ENCODE measurements at places on chromosomes 3 and 15.
A peak's percentile ranks its signal among the peaks of the same experiment; 100 is the strongest.

DNA sequence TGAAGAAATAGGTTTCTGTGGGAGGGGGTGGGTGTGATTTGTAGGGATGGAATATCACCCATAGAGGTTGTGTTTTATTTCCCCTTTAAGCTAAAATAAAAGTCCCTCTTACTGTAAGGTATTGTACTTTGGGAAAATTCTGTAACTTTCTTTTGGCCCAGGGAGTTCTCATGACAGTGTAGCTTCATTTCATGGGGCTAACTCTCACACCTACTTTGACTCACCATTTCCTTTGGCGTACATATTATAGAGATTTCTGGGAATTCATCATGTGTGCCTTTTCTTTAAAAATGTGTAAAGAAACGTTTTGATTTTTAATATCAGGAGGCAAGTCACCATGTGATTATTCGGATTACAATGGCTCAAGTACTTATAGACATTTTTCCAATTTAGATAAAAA lies 477.7 kb upstream of the CFAP20DC start:
- DNase-seq: no peak

- no peak for DNase-seq
These were observed 820 bp upstream of the HMCES start for GRCh38 chr3:129277829-129278271.

DNA sequence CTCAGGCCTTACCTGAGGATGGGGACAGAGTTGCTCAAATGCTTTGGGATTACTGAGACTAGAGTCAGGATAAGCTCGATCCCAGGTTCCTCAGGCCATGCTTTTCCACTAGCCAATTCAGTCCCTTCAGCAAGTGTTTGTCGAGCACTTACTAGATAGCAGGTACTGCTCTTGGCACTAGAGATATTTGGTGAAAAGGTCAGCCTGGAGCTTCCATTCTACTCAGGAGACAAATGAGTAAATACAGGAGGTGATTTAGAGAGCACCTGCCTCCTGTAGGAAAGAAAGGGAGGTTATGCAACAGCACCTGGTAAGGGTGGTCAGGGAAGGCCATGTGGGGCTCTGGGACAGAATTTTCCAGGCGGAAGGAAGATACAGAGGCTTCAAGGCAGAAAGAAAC lies 99.9 kb downstream of the CACNA1D start:
- no peak for DNase-seq

- DNase-seq: peak; percentile 20
These were observed 120.1 kb upstream of the SPATA12 start for GRCh38 chr3:56940321-56940720.

DNA sequence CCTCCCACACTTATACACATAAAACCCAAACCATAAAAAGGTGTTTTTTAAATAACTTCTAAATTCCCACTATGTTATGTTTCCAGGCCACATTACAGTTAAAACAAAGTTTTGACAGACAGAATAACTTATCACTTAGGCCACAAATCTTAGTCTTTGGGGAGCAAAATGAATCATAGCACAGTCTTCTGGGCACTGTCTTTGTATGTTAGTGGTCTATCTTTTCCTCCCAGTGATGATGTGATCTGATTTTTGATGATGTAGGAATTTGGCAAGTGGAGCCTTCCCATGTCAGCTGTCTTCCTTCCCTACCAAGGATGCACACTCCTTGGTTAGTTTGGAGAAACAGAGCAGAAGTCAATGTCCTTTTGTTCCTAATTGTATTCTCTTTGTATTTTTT lies 67.3 kb downstream of the THSD4 start:
- DNase-seq: no peak

GRCh38 chr3:30107531-30107930 lies 498.9 kb upstream of the TGFBR2 start:
- DNase-seq: no peak

- DNase-seq: no peak
These were observed 10.0 kb downstream of the PHC3 start for GRCh38 chr3:170171563-170171962.

GRCh38 chr3:163626753-163627152 lies 1451.5 kb downstream of the SI start:
- DNase-seq: no peak

DNA sequence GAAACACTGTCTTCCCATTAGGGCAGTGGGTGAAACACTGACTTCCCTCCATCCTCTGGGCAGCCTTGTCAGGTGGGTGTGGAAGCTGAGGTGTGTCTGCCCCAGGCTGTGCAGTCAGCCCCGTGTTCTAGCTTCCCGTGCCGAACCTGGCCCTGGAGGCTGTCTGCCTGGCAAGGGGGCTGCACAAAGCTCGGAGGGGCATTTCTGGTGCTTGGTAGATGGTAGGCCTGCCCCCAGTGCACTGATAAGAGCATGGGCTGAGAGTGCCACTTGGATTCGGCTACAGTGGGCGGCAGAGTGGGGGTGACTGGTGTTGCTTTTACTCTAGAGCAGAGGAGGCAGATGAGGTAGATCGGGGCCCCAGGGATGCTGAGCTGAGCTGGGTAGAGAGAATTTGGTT lies 21.3 kb downstream of the IGF1R start:
- DNase-seq: no peak

DNA sequence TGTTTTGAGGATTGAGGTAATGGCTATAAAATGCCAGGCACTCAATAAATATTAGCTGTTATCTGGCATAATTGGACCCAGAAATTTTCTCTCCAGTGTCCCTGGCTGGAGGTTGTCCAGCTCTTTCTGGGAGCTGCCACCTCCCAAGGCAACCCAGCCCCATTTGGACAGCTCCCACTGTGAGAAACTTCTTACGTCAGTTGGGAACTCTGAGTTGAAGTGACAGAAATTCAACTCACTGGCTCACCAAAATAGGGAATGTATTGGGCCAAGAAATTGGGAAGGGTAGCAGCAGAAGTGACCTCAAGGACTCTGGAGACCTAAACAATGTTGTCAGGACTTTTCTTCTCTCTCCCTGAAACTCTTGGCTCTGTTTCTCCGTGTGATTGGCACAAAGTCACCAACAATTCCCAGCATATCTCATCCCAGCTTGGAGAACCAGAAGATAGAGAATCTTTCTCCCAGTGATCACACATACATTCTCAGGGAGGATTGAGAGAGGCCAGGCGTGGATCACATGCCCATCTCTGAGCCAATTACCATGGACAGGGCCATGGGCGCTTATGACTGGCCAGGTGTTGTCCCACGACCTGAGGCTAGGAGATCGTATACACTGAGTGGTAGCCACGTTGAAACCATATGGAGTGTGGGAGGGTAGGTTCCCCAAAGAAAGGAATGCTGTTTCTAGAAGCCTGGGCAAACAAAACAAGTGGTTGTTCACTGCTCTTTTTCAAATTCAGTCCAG lies 22.5 kb upstream of the HCN4 start:
- DNase-seq: no peak

GRCh38 chr15:65914981-65915925 lies 46.0 kb downstream of the RAB11A start:
- no peak for DNase-seq

DNA sequence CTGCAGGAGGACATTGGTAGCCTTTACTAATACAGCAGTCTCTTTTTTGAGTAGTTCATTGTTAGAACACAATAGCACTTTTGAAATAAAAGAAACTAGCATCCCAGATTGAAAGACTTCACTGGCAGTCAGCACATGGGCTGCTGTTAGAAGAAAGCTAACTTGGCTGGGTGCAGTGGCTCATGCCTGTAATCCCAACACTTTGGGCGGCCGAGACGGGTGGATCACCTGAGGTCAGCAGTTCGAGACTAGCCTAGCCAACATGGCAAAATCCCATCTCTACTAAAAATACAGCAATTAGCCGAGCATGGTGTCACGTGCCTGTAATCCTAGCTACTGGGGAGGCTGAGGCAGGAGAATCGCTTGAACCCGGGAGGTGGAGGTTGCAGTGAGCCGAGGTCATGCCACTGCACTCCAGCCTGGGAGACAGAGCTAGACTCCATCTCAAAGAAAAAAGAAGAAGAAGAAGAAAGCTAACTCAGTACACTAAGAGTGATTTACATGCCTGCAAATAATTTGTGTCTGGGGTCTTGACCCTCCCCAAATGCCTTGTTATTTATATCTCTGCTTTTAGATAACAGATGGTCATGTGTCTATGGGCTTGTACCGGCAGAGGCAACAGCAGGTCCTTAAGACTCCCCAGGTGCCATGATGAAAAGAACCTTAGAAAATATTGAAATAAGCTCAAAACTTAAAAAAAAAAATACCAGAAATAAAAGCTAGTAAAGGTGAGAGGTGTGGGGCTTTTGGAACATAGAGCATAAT lies 9.7 kb downstream of the TPM1 start:
- no peak for DNase-seq

GRCh38 chr15:39266890-39267289 lies 314.0 kb upstream of the THBS1 start:
- DNase-seq: no peak

- DNase-seq: peak; percentile 94
These were observed at the start of gene ATP1B3 for GRCh38 chr3:141876381-141876890. Gene ATP1B3 (plus strand): TSS chr3:141876643. CDS start chr3:141876802, 159 bp downstream.

DNA sequence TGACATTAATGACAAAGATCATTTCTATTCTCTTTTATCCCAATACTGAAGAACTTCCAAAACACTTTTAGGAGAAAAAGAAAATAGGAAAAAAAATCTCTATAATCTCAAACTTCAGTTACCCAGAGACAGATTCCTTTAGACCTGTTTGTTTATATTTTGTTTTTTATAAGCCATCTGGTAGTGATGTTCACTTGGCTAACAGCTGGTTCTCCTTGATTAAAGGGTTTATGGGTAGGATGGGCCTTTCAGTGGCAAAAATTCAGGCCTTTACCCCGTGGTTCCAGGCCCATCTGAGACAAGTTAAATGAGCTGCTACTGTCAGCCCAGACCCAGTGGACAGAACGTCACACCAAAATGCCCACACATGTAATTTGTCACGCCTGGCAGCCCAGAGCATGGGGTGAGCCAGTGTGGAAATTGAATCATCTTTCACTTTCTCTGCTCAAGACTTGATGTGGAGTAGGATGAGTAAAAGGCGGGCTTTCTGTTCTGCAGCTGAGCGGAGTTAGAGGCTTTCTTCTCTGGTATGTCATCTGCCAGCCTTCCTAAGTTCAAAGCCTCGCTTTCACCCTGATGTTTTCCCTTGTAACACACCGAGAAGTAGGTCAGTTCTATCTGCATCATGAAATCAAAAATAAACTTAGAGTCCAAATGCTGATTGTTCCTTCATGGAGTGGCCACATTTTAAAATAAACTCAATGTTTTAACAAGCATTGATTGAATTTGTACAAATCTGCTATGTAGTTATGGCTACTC lies 62.5 kb upstream of the SKOR1 start:
- no peak for DNase-seq

GRCh38 chr15:62962101-62962995 lies 80.2 kb upstream of the TPM1 start:
- no peak for DNase-seq

DNA sequence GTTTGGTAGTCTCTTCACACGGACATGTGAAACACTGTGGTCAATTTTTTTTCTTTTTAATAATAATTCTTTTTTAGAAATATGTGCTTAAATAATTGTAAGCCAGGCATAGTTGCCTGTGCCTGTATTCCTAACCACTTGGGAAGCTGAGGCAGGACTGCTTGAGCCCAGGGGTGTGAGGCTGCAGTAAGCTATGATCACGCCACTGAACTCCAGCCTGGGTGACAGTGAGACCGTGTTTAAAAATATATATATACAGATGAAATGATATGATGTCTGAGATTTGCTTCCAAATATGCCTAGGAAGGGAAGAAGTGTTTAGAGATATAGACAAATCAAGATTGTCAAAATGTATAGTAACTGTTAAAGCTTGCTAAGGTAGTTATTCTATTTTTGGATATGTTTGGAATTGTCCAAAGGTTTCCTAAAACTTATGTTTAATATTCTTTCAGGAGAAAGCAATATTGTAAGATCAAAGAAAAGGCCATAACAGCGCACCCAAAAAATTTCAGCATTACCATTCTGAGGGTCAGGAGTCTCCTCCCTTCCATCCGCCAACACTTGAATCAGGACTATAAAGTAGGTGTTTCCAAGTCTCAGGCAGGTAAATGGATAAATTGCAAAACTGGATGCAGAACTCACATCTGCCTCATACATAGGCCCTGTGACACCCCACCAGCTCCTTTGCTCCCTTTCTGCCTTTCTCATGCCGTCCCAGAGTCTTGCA lies 532 bp upstream of the SELENOT start:
- DNase-seq: peak; percentile 38

DNA sequence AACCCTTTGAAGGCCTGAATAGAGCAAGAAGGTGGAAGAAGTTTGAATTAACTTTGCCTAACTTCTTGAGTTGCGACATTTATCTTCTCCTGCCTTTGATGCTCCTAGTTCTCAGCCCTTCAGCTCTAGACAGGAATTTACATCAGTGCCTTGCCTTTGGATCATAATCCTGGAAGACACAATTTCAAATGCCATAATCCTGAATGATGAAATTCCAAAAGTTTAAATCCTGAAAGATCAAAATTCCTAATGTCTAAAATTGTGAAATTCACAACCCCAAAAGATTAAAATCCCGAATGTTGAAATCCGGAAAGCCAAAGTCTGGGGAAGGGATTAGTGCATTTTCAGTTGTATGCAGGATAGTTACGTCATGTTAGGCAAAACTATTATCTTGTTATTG lies 166.6 kb upstream of the PDZRN3 start:
- DNase-seq: no peak

DNA sequence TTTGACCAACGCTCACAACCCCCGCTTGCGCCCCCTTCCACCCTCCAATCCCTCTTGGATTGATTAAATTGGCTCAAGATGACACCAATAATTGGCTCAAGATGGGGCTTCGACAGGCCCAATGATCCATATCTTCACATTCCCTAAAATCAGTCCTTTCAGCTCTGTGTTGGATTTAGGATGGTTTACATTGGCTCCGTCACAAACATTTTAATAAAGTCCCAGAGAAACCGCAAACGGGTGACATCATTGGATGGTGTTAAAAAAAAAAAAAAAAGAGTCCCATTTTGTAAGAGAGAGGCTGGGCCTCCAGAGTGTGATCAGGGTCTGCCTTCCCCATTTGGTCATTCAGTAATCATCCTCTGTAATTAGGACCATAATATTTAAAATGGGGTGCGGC lies 113.4 kb upstream of the MRPS22 start:
- DNase-seq: no peak

DNA sequence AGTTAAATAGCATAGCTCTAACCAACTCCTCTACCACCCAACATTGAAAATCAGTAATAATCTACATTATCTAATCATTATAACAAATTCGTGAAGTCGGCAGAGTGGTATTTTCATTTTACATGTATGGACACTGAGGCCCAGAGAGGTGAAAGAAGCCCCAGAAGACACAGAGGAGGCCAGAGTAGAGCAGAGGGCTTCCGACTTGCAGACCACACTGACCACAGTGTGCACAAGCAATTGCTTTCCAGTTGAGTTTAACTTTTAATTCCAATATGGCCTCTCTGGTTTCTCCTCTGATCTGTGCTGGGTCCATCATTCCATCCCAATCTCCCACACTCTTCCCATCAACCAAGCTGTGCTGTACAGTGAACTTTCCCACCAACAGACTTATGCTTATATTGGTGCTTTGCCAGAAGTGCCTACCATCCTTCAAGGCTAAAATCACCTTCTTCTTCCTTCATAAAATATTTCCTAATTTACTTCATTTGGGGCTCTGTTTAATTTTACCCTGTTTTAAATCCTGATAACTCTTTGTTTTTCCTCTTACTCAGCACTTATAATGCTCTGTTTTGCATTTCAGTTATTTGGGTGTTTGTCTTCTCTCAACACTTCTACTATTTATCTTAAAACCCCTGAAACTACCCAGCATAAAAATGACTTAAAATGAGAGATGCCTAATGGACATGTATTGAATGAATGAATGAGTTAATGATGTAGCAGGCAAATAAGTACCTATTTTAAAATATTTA lies 81.8 kb upstream of the TNFSF10 start:
- DNase-seq: no peak
